ENCODE measurements at places on chromosomes 7 and 10. TPM values are rescaled to one million over a fixed set of nuclear protein-coding genes. Genes with fewer than 3 reads are reported as not detected.

- peaks cover 15% of the 10 kb centered on the region for H3K4me1 ChIP-seq
- H3K36me3 ChIP-seq, result no peaks in the 10 kb centered on the region
- peak; percentile 74 for DNase-seq
- H3K27ac ChIP-seq, result no peak overlapping the region
- no peak overlapping the region for H3K4me3 ChIP-seq
Observed at GRCh38 chr7:63043657-63044543, 954.7 kb upstream of the ZNF722 start.

DNA sequence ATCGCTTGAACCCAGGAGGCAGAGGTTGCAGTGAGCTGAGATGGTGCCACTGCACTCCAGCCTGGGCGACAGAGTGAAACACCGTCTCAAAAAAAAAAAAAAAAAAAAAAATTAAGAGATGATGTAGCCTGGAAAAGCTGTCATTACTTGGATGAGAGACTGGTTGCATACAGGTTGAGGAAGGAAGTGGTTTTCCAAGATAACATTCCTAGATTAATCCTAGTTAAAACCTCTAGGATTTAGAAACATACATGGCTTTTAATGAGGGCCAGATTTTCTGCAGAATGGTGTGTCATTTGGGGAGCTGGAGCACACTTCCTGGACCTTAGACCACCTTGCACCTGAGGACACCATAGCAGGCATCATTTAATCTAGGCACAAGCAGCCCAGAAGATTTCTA, 17.8 kb downstream of the VWA2 start:
- no peaks in the 10 kb centered on the region for H3K27me3 ChIP-seq
- no peaks in the 10 kb centered on the region for H3K4me1 ChIP-seq
- no peak for DNase-seq
- no peak overlapping the region for H3K27ac ChIP-seq

GRCh38 chr10:121070275-121071070, 219.3 kb downstream of the WDR11 start:
- H3K36me3 ChIP-seq, result no peaks in the 10 kb centered on the region
- H3K27me3 ChIP-seq, result no peaks in the 10 kb centered on the region
- DNase-seq, result peak; percentile 39
- H3K27ac ChIP-seq, result no peak overlapping the region

DNA sequence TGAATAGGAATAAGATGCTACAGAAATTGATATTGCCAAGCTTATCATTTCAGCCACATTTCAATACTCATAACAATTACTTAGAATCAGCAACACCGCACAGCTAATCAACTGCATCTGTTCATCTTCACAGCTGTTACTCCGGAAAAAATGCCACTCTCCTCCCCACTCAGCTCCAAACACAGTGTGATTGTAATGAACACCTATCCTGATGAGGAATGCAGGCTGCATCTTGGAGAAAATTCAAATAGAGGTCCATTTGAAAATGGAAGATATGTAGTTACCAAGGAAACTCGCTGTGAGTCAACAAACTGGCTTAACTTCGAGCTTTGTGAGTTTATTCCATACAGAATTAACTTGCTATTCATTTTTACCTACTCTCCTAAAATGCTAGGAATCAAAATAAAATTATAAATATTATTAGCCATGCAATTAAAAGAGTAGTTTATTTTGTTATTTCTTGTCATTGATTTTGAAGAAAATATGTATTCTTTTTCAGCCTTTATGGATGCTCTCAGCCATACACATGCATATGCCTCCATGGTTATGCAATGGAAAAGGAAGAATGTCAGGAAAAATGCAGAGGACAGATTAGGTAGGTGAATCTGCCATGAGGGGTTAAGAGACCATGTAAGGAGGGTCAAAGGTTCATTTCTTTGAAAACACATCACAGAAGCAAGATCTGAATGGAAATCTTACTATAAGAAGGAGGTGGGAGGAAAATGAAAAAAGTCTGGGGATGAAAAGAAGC, 267.2 kb downstream of the POM121L12 start:
- no peaks in the 10 kb centered on the region for H3K36me3 ChIP-seq
- H3K4me3 ChIP-seq, result no peak overlapping the region
- no peaks in the 10 kb centered on the region for H3K27me3 ChIP-seq
- DNase-seq, result no peak

PRR15 gene
- total RNA-seq, result 0.71 TPM

All from testis (tissue), 5 donors.